Stimulated activated CD4-positive, alpha-beta T cell treated with anti-CD3 and anti-CD28 coated beads, Interleukin-15, amount 100 ng/mL, for 48 hours (primary cell): ENCODE measurements at places on chromosomes 7 and 10.
A peak's percentile ranks its signal among the peaks of the same experiment; 100 is the strongest.

DNA sequence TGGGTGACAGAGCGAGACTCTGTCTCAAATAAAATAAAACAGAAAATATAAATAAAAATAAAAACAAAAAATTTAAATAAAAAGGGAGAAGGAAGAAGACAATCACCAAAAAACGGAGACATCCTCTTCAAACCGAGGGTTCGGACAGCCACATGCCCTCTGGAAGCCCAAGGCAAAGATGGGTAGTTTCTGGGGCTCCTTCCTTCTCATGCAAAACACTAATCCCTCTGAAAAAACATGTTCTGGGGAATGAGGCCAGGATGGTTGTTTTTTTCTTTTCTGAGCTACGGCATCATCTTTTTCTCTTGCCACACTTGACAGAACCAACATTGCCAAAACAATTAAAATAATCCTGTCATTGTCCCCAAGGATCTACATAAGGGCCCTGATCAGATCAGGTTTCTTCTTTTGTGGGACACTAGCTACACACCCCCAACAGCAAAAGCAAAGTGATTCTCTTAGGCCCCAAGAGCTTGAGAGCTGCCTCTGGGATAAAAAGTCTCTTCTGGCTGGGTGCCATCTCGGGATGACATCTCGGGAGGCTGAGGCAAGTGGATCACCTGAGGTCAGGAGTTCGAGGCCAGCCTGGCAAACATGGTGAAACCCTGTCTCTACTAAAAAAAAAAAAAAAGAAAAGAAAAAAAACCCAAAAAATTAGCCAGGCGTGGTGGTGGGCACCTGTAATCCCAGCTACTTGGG is 14.2 kb upstream of the POR start:
- no peak for DNase-seq

DNA sequence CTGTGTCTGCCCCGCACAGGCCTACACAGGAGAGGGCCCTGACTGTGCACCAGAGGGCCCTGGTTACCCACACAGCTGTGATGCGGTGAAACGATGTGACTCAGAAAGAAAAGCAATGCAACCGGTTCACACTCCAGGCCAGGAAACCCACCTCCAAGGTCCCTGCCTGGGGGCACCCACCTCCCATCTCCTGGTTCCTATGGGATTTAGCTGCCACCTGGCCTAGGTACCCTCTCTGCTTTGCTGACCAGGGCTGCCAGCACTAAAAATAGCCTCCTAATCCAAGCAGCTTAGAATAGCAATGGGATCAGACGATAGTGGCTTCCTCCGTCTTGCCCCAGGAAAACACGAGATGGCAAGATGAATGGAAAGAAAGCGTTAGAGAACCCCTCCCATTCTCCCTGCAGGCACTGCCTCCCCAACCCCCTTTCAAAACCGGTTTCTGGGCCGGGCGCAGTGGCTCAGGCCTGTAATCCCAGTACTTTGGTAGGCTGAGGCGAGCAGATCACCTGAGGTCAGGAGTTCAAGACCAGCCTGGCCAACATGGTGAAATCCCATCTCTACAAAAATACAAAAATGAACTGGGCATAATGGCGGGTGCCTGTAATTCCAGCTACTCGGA is 12.4 kb downstream of the RBP3 start:
- DNase-seq = no peak

GRCh38 chr7:22640269-22640668 is 86.7 kb upstream of the IL6 start:
- peak; percentile 41 for DNase-seq

GRCh38 chr10:63265222-63265617 is 132.1 kb downstream of the NRBF2 start:
- DNase-seq = no peak
